ENCODE measurements at places on chromosomes 4 and X.
A peak's percentile ranks its signal among the peaks of the same experiment; 100 is the strongest.

GRCh38 chr4:1766106-1767060 is 26.7 kb upstream of the FGFR3 start:
- no peak for DNase-seq

GRCh38 chrX:104427693-104428092 is 138.3 kb upstream of the IL1RAPL2 start:
- no peak for DNase-seq

DNA sequence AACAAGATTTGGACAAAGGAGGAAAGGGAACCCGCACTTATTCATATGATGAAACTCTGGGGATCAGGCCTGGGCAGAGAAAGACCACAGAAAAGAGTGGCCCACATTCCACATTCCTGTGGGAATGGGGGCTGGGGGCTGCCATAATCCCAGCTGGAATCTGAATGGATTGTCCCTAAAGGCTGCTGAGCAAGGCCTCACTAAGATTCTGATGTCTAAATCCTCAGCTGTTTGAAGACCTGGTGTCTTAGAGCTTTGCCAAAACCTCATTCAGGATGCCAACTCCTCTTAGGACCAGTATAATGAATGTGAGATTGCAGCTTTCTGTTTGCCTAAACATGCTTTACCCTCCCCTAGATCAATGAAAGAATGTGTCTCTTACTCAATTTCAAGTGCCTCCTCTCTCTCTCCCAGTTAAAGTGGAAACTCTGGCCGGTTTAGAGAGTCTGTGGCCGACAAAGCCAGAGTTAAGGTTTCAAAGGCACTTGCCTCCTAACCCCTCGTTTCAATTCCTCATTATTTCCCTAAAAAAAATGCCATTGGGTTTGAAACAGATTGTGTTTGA is 33.3 kb upstream of the GPC4 start:
- DNase-seq: no peak

GRCh38 chrX:27307546-27307945 is 155.6 kb downstream of the PPP4R3C start:
- DNase-seq: no peak

DNA sequence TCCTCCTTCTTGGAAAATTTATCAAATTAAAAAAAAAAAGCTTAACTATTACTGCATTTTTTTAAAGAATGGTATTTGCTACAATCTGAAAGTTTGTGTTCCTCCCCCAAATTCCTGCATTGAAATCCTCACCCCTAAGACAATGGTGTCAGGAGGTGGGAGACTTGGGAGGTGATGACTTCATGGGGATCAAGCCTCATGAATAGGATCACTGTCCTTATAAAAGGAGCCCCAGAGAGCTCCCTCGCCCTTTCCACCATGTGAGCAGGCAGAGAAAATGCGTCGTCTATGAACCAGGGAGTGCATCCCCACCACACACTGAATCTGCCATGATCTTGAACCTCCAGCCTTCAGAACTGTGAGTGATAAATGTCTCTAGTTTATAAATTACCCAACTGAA is 38.0 kb downstream of the DHRSX start:
- no peak for DNase-seq

GRCh38 chr4:16626945-16627344 is 271.5 kb downstream of the LDB2 start:
- no peak for DNase-seq

DNA sequence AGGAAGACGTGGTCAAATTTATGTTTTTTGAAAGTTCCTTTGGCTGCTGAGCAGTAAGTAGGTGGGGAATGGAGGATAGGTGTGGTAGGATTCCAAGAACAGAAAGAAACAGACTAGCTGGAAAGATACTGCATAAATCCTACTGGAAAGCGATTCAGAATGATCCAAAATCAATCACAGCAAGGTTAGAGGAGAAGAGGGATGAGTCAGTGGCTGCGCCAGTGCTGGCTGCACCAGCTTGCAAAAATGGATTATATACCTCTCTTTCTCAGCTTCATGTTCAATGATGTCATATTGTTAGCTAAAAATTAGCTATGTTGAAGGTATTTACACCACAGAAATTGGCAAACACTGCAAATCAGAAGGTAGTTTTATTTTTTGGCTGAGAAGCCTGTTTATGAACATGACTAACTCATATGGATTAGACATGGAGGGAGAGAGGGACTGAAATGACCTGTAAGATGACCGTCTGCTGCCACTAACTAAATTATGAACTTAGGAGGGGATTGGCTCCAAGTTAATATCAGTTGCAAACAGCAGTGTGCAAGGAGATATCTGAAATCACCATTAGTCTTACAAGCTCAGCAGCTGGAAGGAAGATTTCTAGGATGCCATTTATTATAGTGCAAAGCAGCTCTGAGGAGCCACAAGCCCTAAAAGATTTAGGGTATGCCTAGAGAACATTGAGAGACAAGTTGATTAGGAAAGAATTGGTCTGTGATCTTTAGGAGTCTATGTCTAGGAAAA is 405.3 kb downstream of the MID1IP1 start:
- no peak for DNase-seq

DNA sequence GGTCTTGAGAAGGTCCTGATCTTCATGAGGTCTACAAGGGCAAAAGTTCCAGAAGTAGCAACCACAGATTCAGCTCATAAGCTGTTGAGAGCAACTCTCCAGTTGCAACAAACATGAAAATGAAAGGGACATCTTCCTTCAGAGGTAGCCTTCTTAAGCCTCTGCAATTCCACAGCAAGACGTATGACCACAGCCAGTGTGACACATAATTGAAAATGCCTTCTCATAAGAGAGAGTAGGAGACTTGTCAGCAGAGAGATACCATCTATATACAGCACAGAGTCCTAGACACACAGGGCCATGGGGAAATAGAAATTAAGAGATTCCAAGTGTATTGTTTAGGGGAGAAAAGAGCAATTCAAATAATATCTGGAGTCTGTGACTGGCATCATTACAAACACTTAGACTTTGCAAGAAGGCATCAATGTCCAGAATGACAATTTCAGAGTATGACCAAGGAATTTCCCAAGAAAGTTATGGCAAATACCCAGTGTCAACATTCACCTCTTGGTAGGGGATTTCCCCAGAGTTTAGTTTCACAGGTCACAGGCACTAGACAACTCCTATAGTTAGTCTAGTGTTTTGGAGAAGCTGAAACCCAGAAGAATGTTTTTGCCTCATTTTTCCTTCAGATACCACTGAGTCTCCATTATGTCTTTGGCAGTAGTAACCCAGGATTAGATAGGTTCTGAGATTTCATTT is 340.3 kb downstream of the ZNF674 start:
- no peak for DNase-seq

- DNase-seq: no peak
Observed at GRCh38 chr4:94244087-94244828, 36.6 kb downstream of the SMARCAD1 start.

DNA sequence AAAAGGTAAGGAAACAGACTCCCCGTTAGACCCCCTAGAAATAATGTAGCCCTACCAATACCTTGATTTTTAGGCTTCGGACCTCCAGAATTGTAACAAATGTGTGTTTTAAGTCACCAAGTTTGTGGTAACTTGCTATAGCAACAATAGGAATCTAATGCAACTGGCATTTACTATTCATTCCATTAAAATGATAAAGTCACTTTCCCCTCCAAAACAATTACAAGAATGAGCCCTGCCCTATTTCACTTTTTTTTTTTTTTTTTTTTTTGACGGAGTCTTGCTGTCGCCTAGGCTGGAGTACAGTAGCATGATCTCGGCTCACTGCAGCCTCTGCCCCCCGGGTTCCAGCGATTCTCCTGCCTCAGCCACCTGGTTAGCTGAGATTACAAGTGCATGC is 3.5 kb upstream of the DDX60L start:
- no peak for DNase-seq

DNA sequence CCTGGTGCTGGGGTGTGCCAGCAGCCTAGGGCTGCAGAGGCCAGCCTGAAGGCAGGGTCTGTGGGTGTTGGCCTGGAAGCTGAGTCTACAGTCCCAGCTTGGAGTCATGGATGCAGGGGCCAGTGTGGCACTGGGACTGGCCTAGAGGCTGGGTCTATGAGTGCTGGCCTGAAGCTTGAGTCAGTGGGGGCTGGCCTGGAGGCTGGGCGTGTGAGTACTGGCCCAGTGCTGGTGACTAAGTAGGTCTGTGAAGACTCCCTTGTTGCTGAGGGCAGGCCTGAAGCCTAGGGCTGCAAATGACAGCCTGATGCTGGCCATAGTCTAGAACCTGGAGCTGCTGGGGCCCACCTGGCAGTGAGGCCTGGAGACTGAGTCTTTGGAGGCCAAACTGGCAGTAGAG is 31.3 kb upstream of the ALG13 start:
- DNase-seq: no peak

GRCh38 chr4:10458177-10458576 is 951 bp upstream of the ZNF518B start:
- no peak for DNase-seq

DNA sequence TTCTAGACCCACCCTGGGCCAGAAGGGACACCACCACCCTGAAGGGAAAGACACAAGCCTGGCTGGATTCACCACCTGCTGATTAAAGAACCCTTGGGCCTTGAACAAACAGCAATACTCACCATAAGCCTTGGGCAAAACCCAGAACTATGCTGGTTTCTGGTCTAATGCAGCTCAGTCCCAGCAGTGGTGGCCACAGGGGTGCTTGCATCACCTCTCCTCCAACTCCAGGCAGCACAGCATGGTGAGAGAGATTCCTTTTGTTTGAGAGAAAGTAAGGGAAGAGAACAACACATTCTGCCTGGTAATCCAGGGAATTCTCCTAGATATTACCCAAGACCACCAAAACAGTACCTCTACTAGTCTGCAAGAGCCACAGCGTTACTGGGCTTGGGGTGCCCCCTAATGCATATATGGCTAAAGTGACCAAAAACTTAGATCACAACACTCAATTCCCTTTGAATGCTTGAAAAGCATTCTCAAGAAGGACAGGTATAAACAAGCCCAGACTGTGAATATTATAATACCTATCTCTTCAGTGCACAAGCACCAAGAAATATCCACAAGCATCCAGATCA is 25.7 kb downstream of the RNF128 start:
- DNase-seq: no peak

- DNase-seq: no peak
Observed at GRCh38 chr4:128690011-128690410, 119.5 kb upstream of the JADE1 start.

DNA sequence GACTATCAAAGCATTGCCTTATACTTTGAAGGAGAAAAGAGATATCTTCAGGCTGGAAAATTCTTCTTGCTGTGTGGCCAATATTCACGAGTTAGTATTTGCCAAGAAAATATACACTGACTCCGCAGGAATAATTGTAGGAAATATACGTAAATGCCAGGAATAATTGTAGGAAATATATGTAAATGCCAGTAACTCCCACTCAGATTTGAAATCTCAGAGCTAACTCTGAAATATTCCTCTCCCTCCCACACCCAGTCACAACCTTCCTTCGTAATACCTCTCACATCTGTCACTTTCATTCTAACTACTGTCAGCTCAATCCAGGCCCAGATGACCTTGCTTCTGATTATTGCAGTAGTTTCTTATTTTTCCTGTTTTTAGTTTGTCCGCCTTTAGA is 73.5 kb downstream of the WDR19 start:
- DNase-seq: no peak

- DNase-seq: peak; percentile 17
Observed at GRCh38 chr4:337932-338758, 531 bp downstream of the ZNF141 start.

GRCh38 chrX:124504111-124504983 is 158.0 kb downstream of the SH2D1A start:
- DNase-seq: no peak

DNA sequence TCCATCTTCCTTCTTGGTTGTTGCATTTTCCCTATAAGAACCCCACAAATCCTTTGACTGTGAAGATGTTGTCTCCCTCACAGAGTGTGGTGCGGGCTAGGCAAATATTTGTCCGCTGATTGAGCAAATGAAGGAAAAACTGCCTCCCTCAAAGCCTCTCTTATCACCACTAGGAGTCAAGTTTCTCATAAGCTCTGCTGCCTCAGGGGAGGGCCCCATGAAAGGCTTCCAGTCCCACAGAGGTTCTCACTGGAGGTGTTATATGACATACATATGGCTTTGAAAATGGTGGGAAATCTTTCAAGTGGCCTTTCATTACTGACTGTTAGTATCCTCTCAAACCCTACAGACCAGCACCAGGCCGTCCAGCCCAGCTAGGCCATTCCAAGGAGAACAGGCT is 9.3 kb downstream of the VGLL1 start:
- DNase-seq: no peak

GRCh38 chr4:78061939-78062570 is 4.9 kb downstream of the FRAS1 start:
- DNase-seq: no peak

GRCh38 chr4:121168446-121169281 is 4.5 kb upstream of the TNIP3 start:
- no peak for DNase-seq

DNA sequence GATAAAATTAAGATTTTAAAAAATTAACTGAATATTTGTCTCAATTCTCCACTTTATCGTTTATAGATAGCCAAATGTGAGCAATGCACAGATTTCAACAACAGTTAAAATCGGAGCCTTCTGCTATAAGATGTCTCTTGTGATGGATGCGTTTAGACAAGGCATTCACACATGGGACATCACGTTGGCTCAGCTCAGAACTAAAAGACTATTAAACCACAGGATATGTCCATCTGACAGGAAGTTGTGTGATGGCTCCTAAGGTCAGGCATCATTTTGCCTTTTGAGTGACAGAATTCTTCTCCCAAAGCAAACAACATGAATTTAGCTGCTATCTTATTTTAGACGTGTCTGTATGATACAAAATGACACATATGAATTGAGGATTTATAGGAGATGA is 17.3 kb upstream of the VCX3B start:
- DNase-seq: no peak

DNA sequence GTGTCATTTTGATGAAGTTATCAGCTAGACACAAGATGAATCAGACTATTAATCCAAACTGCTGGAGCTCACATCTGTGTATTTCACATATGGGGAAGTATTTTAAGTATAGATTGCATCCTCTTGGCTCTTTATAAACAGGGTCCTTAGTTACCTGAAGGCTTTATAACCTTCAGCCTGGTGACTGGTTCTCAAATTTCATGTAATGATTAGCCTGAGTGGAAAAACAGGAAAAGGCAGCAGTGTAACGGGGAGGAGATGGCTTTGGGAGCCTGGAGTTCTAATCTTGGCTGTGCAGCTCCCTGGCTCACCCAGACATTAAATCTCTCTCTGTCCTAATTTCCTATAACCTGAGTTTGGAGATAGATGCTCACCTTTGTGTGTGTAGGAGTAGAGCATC is 103.8 kb upstream of the HPF1 start:
- no peak for DNase-seq

- DNase-seq: no peak
Observed at GRCh38 chr4:36492041-36492440, 210.6 kb downstream of the DTHD1 start.

All from CD4-positive, alpha-beta T cell treated with Interleukin-15 for 4 hours (primary cell).